ENCODE measurements at places on chromosomes 12 and 14. TPM values are rescaled to one million over a fixed set of nuclear protein-coding genes. Genes with fewer than 3 reads are reported as not detected.

Gene PPP1R1A
- 6.1 TPM for polyA plus RNA-seq

Gene LMO3
- polyA plus RNA-seq, result 4.6 TPM

Gene LIN7A
- 5.8 TPM for polyA plus RNA-seq

Gene SLC11A2
- 42.8 TPM for polyA plus RNA-seq

Gene CCDC177
- 1.4 TPM for polyA plus RNA-seq

- DNase-seq, result no peak
These were observed 59.7 kb upstream of the NAP1L1 start for GRCh38 chr12:76144245-76144549.

- DNase-seq, result no peak
These were observed 96.6 kb downstream of the CDK17 start for GRCh38 chr12:96303653-96304052.

DNA sequence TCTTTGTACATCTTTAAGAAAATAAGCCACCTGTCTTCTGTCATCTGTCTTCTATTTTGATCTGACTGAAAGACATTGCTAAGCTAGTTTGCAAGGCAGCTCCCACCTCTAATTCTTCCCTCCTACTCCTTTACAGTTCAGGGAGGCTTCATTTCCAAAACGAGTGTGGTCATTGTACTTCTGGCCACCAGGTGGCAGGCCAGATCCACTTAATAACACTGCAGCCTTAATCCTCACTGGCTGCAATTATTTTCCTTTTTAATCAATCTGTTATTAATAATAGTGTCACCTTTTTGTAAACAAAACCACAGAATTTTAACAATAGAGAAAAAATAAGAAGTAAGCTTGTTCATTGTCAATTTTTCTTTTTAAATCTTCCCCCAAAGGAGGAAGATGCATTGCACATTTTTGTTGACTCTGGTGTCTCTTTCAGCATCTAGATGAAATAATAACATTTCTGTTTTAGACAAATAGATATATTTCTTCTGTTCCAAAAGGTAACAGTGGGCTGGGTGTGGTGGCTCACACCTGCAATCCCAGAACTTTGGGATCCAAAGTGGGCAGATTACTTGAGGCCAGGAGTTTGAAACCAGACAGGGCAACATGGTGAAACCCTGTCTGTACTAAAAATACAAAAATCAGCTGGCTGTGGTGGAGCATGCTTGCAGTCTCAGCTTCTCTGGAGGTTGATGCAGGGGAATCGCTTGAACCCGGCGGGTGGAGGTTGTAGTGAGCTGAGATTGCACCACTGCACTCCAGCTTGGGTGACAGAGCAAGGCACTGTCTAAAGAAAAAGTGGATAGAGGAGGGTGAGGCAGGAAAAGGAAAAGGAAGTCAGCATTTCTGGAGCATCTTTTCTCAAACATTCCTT, 23.3 kb downstream of the GABARAPL1 start:
- DNase-seq, result no peak

DNA sequence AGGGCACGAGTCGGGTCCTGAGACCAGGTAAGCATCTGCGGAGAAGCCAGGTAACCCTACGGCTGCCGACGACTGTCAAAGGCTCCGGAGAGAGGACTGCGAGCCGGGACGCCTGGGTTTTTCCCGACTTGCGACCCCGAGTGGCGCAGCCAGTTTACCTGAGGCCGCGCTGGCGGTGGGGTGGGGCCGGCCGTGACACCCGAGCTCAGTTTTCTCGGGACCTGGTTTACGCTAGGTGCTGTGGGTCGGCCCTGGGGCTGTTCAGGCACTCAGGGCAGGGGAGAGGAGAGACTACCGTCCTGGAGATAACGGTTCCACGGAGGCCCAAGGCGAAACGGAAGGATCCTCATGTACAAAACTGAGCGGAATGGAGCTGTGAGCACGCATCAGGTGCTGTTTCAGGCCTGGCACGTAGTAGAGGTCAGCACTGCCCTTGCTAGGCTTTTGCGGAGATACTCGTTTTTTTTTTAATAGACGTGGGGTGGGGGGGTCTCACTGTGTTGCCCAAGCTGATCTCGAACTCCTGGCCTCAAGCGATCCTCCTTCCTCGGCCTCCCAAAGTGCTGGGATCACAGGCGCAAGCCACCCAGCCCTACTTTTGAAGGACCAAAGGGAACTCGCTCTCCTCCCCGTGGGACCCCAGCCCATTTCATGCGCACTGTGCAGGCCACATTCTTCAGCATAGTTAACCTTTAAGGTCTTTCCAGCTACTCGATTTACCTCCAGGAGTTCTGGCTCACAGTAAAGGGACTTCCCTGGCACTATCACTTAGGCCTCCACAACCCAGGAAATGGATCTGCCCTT, 471 bp downstream of the MTRFR start:
- no peak for DNase-seq

GRCh38 chr12:47900131-47901062, 4.4 kb downstream of the VDR start:
- no peak for DNase-seq

DNA sequence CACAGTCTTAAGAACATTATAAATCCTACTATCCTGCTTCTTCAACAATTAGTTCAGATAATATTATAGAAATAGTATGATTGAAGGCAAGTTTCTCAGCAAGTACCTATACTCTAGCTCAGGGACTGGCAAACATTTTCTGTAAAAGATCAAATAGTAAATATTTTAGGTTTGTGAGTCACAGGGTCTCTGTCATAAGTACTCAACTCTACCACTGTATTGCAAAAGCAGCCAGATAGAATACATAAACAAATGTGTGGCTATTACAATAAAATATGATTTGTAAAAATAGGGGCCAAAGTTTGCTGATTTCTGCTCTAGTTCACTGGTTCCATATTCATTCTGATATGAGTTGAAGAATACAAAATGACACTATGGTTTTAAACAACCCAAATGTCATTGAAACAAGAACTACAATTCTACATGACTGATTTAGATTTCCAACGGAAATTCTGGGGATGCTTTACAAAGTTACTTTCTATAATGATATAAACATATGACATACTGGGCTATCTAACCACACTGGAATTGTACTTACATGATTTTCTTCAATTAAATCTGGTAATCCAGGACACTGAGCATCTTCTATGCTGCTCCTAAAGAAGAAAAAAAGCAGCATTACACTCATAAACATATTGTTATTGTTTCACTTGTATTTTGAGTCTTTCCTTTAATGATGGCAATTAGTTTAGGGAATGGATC, 23.2 kb downstream of the LGALS3 start:
- DNase-seq, result no peak

DNA sequence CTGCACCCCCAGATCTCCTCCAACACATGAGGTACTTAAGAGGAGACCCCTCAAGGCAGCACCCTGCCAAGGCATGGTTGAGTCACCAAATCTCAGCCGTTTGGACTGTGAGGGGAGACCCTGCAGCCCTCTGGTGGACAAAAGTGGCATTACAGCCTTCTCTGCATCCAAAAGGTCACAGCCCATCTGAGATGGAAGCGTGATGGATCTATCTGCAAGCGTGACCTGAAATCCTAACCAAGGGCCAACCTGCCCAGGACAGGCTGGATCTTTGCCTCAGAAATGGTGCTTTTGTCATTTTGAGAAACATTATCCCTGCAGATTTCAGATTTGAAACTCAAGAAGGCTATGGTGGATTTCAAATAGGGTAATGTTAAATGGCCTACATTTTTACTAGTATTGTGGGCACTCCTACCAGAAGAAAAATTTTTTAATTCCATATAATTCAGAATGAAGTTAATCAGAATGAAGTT, 23.7 kb upstream of the DHRS4 start:
- DNase-seq, result peak; percentile 97

DNA sequence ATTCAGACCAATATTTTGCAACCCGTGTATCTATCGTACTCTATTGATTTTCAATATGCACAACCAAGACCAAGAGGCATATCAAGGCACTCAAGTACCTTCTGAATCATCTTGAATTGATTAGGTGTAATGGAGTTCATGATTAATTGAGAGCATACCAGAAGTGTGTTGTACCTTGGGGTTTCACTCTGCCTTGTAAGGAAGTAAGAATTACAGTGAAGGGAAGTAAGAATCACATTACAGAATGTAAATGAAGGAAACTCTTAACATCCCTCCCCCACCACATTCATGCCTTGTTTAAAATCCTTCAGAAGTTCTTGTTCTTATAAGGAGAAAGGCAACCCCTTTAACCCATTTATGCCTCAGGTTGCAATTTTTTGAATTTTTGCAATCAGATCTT, 5.4 kb upstream of the MGAT4C start:
- DNase-seq, result no peak

- DNase-seq, result no peak
These were observed 5.4 kb upstream of the GPX2 start for GRCh38 chr14:64947710-64948611.

GRCh38 chr14:21334202-21334906, 49.5 kb downstream of the SUPT16H start:
- no peak for DNase-seq

DNA sequence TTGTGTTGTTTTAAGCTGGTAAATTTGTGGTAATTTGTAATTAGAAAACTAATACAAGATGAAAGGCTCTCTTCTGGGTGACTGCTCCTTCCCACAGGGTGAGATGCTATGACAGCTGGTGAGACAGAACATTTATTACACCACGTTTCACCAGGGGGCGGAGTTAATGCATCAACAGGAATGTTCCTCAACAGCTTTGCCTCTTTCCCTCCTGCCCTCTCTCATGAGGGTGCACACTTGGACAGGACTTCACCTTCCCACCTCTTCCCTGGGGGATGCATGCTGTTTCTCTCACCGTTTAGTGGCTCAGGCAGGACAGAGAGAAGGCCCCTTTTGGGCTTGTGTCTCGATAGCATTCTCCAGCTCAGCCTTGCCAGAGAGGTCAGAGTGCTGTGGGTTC, 13.4 kb upstream of the PPP1R1A start:
- DNase-seq, result no peak

GRCh38 chr12:8127138-8127537, 3.7 kb downstream of the CLEC4A start:
- no peak for DNase-seq

DNA sequence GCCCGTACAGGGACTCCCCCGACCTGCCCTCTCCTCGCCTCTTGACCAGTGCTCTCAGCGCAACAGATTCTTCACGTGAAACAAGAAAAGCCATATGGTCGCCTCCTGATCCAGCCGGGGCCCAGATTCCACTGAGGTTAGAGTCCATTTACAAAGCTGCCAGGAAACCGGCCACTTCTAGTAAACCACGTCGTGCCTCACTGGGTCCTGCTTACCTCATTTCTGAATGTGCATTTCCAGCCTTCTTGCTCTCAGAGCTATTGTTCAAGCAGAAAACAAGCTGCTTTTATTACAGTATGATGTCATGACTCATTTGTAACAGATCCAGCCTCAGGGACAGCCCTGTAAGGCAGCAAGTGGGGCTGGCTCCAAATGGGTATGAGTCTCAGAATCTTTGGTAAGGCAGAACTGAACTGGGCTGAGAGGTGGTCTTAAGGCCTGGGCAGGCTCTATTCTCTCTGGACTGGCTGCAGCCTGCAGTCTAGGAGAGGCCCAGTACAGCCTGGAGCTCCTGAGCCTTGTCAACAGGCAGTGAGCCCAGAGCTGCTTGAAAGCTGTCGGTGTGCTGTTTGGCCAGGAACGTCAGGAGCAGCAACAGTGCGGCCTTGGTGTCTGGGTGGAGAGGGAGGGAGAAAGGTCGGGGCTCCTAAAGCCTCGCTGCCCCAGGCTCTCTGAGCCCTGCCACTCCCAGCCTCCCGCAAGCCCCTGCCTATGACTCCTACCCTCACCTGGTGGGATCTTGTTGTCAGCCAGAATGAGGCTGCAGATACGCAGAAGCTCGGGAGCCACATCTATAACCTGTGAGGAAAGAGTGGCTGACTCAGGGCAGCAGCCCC, 8.3 kb downstream of the REC8 start:
- DNase-seq, result no peak

DNA sequence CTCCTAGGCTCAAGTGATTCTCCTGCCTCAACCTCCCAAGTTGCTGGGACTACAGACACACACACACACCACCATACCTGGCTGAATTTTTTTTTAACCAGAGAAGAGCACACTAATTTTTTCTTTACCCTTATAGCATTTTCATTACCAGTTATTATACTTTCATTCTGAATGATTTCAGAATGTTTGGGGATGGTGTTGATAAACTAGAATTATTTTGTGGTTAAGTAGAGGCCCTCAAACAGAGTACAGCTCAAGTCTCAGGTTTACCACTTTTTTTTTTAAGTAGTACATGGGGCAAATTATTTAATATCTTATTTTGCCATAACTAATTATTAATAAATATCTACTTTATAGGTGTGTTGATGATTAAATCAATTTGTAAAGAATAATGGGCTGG, 86.6 kb downstream of the FUT8 start:
- DNase-seq, result no peak

- DNase-seq, result no peak
These were observed 418.1 kb downstream of the APAF1 start for GRCh38 chr12:99063182-99063581.

GRCh38 chr12:127536833-127537428, 730.0 kb upstream of the TMEM132C start:
- DNase-seq, result no peak

GRCh38 chr12:42779186-42779859, 189.8 kb upstream of the PRICKLE1 start:
- DNase-seq, result no peak

DNA sequence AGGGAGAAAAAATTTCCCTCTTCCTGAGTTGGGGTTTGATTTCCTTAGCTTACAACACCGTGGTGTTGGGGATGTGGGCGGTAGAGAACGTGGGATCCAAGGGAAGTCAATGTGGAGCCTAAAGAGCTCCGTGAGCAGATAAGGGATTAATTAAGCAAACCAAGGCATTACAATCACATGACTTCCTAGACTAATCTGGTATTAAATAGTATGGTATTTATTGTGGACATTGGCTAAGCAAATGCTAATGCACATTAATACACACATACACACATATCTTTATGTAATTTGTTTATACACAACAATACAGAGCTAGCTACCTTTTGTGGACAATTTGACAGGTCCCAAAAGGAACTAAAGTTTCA, 791 bp upstream of the RNF41 start:
- no peak for DNase-seq

DNA sequence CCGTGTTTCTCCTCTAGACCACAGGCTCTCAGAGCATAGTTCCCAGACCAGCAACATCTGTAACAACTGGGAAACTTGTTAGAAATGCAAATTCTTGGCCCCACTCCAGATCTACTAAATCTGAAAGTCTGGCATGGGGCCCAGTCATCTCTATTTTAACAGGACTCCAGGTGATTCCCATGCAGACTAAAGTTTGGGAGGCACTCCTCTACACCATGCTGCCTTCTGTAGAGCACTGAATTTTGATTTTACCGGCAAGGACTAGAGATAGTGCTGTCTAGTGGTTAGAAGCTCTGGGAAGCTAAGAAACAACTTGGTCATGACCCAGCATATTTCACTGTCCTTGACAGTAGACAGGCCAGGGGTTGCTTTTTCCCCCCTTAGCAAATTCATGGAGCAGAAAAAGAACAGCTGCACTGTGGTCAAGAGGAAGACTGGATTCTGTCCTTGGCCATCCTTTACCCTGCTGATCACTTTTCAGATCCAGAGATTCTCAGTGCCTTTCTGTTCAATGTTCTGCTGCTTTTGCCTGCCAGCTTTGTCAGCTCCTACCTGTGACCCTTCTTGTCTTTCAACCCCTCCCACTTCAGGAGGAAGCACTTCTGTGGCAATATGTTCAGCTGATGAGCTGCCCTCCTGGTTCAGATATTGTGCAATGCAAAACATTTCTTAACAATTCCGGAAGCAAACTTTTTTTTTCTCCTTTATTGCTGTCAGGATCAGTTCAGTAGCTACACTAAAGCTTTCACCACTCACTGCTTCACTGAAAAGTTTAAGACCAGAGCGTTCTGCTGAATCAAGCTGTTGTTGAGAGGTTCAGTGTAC, 133.8 kb upstream of the NUDT4 start:
- DNase-seq, result no peak

- no peak for DNase-seq
These were observed 76.7 kb downstream of the NCOR2 start for GRCh38 chr12:124490584-124491305.
